ENCODE measurements at places on chromosomes 6 and 20.

GRCh38 chr6:31734821-31735406 is 1.4 kb downstream of the CLIC1 start:
- DNase-seq, result no peak

GRCh38 chr20:50659975-50660670 is 31.2 kb downstream of the RIPOR3 start:
- DNase-seq, result no peak

- DNase-seq, result no peak
Observed at GRCh38 chr20:8808202-8808535, 260.7 kb upstream of the PLCB4 start.

DNA sequence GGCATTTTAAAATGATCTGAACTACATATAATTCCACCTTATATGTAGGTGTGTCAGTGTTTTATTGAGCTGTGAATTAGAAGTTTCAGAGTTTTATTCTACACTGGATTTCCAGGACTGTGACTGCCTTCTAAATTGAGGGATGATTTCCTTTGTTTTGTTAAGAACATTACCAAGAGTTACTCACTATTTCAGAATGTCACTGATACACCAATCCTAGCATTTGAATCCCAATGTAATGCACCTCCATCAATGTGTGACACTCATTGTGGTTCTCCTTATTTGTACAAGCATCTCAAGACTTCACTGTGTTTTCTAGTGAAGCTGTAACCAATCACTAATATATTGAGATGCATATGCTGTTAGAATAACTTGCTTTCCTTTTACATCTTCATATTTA is 86.8 kb downstream of the PLCB1 start:
- no peak for DNase-seq

DNA sequence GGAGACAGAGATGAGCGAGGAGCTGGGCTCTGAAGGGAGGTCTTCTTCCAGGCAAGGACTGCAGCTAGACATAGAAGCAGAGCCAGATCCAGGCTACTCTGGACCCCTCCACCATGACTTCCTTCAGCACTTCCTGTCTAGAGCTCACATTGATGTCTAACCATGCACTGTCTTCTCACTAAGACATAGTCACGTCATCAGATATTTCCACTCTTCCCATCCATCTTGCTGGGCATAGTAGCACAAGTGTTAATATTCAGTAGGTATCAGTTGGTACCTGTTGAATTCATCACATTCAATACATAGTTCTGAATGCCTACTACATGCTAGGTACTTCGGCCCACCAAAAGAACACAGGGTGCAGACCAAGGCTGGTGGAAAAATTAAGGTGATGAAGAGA is 2.9 kb downstream of the HLA-DMA start:
- DNase-seq, result no peak

GRCh38 chr6:47922391-47922790 is 140.6 kb downstream of the OPN5 start:
- no peak for DNase-seq

GRCh38 chr6:252775-253535 is 39.3 kb upstream of the DUSP22 start:
- no peak for DNase-seq

DNA sequence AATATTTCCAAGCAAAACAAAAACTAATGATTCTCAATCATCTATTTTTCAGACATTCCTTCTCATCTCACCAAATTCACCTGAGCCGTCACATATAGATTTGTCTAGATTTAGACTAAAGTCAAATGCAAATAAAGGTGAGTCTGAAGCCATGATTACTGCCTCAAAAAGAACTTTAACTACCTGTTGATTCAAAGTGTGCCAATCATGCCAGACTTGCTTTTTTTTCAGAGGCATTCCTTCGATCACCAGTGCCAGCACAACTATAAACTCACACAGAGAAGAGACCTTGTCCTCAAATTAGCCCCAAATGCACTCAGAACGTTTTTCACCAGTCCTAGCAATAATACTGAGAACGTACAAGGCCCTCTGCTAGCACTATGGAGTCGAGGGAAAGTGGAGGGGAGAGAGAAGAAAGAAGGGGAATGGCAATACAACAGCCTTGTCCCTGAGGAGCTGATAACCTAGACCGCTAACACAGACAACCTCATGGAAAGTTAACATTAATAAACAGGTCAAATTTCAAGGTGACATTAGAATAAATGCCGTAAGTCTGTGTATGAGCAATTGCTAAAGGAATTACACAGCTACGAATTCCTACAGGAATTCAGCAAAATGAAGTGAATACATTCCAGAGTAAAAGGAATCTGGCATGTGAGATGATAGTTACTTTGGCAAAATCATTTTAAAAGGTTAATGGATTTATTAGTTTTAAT is 60.9 kb downstream of the EPB41L2 start:
- DNase-seq, result no peak

DNA sequence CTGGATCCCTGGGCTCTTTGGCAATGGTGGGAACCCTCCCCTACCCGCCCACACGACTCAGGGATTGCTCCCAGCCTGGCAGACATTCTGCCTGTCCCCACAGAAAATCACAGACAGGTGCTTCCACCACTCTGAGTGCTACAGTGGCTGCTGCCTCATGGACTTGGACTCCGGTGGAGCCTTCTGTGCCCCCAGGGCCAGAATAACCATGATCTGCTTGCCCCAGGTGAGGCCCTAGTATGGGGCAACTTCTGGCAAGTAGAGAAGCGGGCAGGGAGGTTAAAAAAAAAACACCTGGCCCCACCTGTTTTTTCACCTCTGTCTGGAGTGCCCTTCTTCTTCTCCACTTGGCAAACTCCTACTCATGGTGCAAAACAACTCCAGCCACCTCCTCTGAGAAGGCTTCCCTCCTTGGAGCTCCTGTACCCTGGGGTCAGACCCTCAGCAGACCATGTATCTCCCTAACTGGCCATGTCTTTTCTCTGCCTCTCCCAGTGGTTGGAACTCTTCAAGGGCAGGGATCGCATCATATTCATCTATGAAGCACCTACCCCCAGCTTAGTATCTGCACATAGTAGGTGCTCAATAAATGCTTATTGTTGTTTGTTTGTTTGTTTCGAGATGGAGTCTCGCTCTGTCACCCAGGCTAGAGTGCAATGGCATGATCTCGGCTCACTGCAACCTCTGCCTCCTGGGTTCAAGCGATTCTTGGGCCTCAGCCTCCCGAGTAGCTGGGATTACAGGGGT is 1.1 kb downstream of the CLPSL2 start:
- DNase-seq, result no peak

DNA sequence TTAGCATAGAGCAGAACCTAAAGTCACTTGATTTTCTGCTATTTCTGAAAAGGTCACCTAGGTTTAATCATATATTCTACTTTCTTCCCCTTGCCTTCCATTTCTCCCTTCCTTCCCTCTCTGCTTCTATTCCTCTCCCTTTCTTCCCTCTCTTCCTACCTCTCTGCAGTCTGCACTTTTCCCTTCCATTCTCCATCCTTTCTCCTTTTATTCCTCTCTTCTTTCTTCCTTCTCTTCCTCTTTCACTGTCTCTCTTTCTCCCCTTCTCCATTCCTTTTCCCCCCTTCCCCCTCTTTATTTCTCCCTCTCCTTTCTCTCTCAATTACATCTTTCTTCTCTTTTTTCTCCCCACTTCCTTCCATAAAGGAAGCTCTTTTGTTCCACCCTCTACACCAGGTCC is 1049.8 kb upstream of the FLRT3 start:
- DNase-seq, result no peak

DNA sequence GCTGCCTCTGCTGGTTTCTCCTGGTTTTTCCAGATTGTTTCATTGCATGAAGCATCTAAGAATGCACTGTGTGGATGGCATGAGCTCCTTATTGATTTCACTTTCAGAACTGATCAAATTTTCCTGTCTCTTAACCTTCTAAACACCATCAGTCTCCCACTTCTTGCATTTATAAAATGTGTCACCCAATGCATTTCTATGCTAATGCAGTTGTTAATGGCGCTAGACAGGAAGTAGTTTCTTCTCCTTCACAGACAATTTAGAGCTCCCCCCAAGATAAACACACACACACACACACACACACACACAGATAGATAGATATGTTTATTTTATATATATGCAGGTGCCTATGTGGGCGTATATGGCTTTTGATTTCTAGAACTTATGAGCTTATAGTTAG is 45.6 kb upstream of the FOXA2 start:
- no peak for DNase-seq

GRCh38 chr20:21048841-21049273 is 57.3 kb downstream of the LINC00237 start:
- peak; percentile 32 for DNase-seq

GRCh38 chr6:41726876-41727275 is 8.5 kb downstream of the TFEB start:
- DNase-seq, result no peak

GRCh38 chr6:134196568-134197193 is 121.2 kb downstream of the SGK1 start:
- no peak for DNase-seq

DNA sequence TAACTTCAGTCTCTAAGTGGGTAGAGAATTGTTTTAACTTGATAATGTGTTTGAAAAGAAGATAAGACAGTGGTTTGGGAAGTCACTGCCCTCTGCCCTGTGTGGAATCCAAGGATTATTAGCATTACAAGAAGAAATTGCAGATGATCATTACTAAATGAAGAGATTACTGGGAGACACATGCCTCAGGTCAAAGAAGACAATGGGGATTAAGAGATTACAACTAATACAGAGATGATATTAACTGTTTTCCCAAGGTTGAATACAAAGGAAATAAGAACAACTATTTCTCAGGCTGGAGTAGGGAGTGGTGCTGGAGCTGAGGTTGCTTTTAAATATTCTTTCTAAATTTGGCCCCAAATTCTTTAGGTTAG is 166.0 kb downstream of the TRMT11 start:
- DNase-seq, result no peak

Measured in stimulated activated CD8-positive, alpha-beta memory T cell treated with anti-CD3 and anti-CD28 coated beads, Interleukin-15, amount 100 ng/mL, for 1 hour (primary cell).